NCI-H2081 treated with DMSO at 0.1 percent for 48 hours (cell line): ENCODE measurements at places on chromosomes 6 and 20.

- DNase-seq: no peak
Measured at GRCh38 chr6:143361536-143362191, 88.8 kb downstream of the ADAT2 start.

GRCh38 chr6:38846844-38847243, 131.7 kb downstream of the DNAH8 start:
- DNase-seq: no peak

DNA sequence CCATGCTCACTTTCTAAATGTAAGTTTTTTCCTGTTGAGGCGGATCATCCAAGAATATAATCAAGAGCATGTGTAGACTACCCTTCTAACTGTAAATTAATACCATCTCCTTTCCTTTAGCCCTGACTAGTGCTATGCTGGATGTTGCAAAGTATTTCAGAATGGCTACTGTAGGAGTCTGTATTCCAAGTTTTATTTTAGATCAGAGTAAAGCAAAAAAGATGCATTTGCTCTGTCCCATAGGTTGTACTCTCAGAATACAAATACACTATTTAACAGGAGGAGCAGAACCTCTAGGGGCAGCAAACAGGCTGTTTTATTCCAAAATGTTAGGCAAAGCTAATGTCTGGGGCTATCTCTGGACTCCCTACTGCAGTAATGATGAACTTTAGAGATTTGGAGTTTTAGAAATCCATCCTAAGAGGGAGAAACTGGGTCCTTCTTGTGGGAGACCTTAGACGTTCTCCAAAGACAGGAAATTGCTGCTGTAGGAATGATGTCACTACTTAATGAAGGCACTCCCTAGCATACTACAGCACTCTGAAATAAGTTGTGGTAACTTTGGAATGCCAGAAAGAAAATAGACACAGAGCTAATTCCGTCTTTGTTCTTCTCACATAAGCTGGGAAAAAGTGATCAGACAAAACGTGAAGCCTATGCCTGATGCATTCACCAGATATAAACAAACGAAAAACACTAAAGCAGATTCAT, 392.4 kb upstream of the HS3ST5 start:
- no peak for DNase-seq

DNA sequence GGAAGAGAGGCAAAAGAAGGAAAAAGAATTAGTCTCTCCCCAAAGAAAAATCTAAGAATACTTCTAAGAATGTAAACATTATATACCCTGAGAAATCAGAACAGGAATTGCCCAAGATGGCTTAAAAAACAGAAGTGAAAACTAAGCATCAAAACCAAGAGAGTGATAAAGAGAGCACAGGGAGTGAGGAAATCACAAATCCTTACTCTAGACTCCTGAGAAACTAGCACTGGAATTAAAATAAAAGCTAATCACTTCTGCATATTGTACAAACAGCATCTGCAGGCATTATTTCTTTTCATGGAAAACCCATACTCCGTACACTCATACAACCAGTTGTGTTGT, 285.7 kb downstream of the BTBD9 start:
- no peak for DNase-seq

- peak; percentile 11 for DNase-seq
Measured at GRCh38 chr6:7541175-7542064, at the start of gene DSP. TSS of gene DSP (plus strand) at chr6:7541671. CDS start at chr6:7541916, 245 bp downstream.

DNA sequence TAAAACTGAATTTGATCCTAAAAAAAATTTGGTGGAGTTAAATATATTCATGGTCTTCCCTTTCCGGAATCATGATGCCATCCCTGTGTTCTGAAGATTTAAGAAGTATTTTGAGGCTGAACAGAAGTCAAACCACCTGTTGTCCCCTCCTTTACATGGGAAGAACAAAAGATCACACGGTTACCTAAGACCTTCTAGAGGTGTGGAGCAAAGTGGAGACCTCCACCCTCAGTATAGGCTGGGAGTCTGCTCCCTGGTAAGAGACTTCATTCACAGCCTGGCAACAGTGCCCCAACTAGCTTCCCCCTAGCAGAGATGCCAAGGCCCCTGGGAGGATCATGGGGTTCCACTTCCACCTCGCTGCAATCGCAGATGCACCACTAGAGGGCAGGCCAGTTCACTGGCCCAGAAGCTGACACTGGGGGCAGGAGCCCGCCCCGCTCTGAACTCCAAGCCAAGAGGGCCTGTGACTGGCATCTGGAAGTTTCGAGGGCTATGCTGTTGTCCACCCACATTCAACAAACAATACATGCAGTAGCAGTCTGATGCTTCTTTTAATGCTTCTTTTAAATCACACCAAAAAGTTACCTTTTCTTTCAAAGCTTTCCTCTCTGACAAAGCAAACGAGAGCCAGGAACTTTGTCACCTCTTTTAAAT, 19.5 kb upstream of the UBE2J1 start:
- peak; percentile 30 for DNase-seq

- DNase-seq: no peak
Measured at GRCh38 chr20:10653599-10654249, 20.1 kb downstream of the JAG1 start.

GRCh38 chr20:64196309-64196708, 32.1 kb downstream of the MYT1 start:
- no peak for DNase-seq

DNA sequence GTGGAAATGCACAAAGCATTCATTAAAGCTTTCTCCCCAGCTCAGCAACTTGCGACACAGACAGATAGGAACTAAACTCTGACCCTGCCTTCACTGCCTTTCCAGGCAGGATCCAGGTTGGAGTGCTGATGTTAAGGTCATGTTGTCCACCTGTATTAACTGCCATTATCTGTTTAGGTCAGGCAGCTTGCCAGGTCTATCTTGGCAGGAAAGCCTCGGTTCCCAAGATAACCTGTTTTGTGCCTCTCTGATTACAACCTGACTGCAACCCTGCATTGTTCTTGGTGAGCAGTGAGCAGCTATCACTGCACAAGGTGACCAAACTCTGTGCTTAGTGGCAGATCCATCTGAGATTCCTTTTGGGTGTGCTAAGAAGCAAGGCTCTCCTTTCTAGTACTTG, 23.2 kb upstream of the ELOVL2 start:
- no peak for DNase-seq

DNA sequence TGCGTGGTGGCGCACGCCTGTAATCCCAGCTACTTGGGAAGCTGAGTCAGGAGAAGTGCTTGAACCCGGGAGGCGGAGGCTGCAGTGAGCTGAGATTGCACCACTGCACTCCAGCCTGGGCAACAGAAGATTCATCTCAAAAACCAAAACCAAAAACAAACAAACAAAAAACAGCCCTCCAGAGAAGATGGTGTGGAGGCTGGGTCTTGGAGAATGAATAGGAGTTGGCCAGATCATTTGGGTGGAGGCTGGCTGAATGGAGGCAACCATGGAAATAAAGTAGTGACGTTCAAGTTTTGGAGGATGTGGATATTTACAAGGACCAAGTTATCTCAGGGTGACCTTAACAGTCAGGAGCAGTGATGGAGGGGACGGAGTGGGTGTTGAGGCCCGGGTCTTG, 24.7 kb downstream of the HIVEP1 start:
- DNase-seq: no peak

- DNase-seq: no peak
Measured at GRCh38 chr20:36093025-36093803, 61.3 kb upstream of the EPB41L1 start.

GRCh38 chr20:2145376-2145775, 43.7 kb downstream of the STK35 start:
- no peak for DNase-seq

- no peak for DNase-seq
Measured at GRCh38 chr20:1490643-1491195, 501 bp downstream of the SIRPB2 start.

- no peak for DNase-seq
Measured at GRCh38 chr20:46206992-46207549, 89.0 kb downstream of the CD40 start.

DNA sequence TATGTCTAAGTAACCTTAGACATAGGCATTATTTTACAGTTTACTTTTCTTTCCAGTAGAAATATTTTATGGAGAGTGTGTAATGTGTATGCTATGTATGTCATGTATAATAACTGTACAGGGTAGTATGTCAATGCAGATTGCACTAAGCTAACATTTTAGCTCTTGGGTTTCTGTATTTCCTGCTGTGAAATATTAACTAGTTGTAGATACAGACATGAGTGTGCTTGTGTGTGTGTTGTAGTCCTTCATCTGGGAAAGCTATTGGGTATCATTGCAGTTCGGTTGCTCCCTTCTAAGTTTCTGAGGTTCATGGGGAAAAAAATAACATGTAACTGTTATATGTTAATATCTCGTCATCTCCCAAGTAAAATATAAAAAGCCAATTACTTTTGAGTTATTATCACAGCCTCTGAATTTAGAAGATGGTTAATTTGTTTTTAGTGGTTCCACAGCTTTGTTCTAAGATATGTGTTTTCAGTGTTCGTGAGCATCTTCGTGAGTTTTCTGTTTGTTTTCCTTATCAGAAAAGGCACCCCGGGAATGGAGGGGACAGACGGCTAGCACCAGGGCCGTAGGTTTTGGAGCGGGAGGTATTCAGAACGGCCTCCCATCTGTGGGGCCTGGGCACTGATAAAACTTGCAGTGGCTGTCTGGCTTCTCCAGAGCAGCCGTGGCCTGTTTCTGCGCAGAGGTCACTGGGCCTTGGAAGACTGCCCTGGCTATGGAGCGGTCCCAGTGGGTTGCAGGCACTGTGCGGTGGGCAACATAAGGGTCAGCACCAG, 215.0 kb downstream of the ARID1B start:
- DNase-seq: no peak

- no peak for DNase-seq
Measured at GRCh38 chr6:114432400-114432799, 89.6 kb upstream of the HS3ST5 start.

- no peak for DNase-seq
Measured at GRCh38 chr20:24981790-24982189, 10.8 kb downstream of the APMAP start.

DNA sequence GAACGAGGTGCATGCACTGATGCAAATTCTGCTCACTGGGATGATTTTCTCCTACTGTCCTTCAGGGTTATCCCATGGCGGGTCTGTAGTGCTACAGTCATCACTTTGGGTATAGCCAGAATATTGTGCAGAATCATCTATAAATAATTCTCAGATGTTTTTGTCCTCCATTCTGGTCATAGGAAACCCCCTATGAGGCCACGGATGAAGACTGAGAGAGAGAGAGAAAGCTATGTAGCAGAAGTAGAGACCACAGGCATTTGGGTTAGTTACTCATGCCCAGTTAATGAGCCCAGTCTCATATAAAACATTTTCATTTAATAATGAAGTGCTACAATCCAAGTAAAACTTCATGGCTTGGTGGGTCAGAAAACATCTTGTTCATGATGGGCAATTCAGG, 145.1 kb upstream of the PLN start:
- no peak for DNase-seq

- DNase-seq: no peak
Measured at GRCh38 chr20:17969884-17970409, 1.1 kb downstream of the MGME1 start.

- no peak for DNase-seq
Measured at GRCh38 chr6:155181498-155181897, 82.3 kb upstream of the CLDN20 start.

GRCh38 chr6:13654496-13654895, 39.4 kb downstream of the NOL7 start:
- no peak for DNase-seq

DNA sequence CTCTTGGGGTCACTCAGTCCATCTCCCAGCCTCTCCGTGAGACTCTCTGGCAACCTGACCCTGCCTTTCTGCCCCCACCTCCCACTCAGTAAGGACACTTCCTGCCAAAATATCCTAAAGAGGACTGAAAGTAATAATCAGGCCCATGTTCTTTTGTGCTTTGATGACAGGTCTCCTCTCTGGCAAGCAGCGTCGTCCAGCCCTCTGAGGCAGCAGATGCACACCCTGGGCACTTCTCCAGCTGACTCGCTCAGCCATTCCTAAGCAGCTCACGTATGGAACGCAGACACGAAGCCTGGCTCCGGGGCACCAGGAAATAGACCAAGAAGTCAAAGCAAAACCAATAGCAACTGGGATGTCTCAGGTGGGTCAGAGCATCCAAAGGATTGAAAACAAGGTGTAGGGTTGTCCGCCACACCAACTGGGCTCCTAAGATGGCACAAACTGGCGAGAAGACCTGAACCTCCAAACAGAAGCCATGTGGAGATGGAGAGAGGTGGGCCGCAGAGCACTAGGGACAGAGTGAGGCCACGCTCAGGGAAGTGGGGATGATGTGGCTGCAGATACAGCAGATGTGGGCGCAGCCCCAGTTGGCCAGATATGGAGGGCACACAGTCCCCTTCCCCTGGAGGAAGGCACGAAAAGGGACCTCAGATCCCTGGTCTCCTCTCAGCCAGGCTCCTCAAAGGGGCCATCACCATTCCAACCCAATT, 99.3 kb downstream of the PRND start:
- DNase-seq: no peak
